Mesothelial cell of epicardium (in vitro differentiated cells): ENCODE measurements at places on chromosomes 16 and 17. TPM values are rescaled to one million over a fixed set of nuclear protein-coding genes. Genes with fewer than 3 reads are reported as not detected.
A peak's percentile ranks its signal among the peaks of the same experiment; 100 is the strongest.

DNA sequence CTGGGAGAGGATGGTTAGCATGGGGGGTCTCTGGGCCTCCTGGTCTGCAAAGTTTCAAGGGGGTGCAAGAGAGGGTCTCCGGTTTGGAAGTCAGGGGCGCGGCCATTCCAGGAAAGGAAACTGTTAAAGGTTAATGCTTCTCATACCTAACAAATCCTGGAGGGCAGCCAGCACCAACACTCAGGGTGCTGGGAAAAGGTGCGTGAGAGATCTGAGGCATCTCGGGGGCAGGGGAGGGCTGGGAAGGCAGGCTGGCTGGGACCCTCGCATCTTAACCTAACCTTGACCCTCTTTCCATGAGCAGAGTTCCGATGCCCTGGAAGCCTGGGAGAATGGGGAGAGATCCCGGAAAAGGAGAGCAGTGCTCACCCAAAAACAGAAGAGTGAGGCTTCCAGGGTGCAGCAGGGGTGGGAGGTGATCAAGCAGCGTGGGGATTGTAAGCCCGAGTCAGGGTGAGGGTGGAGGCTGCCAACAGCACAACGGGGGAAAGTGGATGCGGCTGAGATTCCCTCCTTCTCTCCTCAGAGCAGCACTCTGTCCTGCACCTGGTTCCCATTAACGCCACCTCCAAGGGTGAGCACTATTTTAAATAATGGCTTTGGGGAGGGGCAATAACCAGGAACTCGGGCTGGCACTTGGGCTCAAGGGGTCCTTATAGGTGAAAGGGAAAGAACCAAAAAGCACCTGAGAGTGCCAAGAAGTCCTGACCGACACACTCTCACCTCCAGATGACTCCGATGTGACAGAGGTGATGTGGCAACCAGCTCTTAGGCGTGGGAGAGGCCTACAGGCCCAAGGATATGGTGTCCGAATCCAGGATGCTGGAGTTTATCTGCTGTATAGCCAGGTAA is 996 bp downstream of the TNFSF13 start:
- DNase-seq, result no peak

- DNase-seq, result no peak
Observed at GRCh38 chr17:33352526-33352925, 59.4 kb upstream of the ASIC2 start.

DNA sequence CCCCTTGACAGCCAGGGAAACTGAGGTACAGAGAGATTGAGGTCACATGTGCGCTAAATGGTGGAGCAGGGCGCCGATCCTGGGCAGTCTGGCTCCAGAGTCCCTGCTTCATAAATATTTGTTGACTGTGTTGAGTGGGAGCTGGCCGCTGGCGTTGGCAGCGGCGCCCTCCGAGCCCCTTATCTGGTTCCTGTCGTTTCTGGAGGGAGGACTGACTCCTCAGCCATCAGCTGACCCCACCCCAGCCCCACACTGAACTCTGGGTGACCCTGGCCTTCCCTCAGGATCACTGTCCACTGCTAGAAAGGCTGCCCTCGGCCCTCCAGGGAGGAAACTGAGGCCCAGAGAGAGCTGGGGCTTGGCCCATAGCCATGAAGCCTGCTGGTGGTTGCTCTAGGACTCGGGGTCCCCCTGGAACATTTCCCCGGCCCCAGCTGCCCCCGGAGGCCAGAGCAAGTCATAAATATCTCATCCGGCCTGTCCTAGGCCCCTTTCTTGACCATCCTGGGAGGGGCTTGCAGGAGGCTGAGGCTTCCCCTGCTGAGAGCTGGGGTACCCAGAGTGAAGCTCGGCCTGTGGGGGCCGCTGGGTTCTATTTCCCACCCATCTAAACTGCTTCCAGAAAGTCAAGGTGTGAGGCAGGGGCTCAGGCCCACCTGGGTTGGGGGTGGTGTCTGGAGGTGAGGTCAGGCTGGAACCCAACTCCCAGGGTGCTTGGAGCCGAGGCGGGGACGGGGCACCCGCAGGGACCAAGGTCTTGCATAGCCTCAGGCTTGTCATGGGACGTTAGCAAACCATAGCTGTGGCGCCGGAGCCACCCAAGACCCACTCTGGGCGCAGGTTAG is 51.7 kb upstream of the GSE1 start:
- no peak for DNase-seq

DNA sequence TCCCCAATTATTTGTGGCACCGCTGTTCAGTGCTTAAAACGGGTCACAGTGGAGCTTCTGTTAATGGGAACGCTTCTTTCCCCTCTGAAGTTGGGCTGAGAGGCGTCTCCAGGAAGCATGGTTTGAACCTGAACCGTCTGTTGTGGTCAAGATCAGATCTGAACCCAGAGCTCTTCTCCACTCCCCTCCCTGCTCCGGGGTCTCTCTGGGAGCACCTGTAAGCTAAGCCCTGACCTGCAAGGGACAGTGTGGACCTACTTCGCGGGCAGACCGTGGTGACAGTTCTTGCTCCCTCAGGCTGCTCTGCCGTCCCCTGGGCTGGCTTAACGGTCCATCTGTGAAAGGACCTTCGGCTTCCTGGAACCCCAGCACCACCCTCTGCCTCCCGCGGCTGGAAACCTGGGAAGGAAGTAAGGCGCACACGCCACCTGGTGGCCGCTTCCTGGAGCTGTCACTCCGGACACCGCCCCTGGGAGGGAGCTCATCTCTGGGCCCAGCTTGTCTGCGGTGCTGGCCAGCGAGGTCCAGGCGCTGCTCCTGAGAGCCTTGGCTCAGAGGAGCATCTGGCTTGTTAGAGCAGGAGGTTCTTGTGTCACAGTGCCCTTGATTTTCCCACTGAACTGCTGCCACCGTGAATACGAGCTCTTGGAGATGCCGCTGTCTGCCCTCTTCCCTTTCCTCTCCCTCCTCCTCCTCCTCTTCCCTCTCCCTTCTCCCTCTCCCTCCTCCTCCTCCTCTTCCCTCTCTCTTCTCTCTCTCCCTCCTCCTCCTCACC is 518.5 kb upstream of the EEF2KMT start:
- DNase-seq, result peak; percentile 33

SPATA22 gene
- not detected in 3 replicates for total RNA-seq

KRT32 gene
- total RNA-seq, result not detected in 3 replicates

DNA sequence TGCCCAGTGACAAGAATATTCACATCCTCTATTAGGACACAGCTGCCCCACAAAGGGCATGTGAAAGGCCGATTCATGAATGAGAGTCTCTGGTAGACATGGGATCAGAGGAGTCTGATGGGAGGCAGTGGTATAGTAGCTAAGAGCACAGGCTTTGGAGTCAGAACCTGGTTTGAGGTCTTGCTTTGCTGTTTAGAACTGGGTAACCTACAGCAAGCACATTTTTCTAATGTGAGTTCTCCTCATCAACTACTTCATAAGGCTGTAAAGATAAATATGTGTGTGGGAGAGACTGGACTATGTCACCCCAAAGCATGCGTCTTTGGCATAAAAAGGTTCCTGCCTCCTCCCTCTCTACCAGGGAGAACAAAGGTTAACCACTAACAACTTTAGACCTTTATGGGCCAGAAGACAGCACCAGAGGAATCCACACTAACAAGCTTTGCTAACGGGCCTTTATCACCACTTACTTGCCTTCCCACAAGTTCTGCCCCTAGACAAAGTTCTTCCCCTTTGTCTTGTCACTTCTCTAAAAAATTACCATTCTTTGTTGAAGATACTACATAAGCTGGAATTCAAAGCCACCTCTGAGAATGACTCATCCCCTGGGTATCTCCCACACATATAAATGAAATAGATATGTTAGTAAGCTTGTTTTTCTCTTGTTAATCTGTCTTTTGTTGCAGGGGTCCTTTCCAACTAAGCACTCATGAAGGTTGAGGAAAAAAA is 21.1 kb downstream of the CDR2 start:
- no peak for DNase-seq

DNA sequence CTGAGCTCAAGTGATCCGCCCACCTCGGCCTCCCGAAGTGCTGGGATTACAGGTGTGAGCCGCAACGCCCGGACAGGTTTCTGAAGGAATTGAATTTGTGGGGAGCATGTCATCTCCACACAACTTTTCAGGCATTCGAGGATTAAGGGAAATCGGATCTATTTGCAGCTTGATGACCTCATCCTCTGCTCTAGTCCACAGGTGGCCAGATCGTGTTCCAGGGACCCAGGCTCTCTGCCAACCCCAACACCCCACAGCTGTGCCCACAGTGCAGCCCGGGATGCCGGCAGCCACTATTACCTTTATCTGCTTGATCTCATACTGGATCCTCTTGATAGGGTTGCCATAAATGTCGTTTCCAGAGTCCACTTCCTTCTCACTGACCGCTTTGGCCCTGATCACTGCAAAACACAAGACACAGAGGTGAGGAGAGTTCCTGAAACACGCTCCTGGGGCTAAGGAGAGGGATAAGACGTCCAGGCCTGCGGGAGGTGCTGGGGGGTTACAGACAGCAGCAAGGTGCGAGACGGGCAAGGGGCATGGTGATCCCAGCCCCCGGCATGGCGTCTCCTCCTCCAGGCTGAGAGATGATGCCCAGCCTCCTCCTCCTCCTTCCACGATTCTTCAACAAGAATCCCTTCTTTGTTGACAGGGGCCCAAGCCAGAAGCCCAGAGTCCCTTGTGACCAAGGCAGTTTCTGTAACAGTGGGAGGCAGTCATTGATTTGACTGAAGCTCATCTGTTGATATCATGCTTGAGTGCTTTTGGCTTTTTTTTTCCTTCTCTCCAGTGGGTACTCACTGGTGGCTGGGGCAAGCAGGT is 29.3 kb downstream of the CEP295NL start:
- no peak for DNase-seq

G6PC1 gene
- not detected in 3 replicates for total RNA-seq

- no peak for DNase-seq
Observed at GRCh38 chr16:57048095-57048494, 44.3 kb upstream of the CPNE2 start.

SAMD14 gene
- 17.3 to 20.0 TPM (median 19.4 TPM) in 3 replicates for total RNA-seq

GP1BA gene
- not detected in 3 replicates for total RNA-seq
